Stimulated activated CD4-positive, alpha-beta T cell treated with anti-CD3 and anti-CD28 coated beads, TNF-alpha, amount 100 ng/mL, for 1 hour (primary cell): ENCODE measurements at places on chromosomes 6 and 20.

- no peak for DNase-seq
Observed at GRCh38 chr6:133368664-133369063, 127.5 kb downstream of the EYA4 start.

DNA sequence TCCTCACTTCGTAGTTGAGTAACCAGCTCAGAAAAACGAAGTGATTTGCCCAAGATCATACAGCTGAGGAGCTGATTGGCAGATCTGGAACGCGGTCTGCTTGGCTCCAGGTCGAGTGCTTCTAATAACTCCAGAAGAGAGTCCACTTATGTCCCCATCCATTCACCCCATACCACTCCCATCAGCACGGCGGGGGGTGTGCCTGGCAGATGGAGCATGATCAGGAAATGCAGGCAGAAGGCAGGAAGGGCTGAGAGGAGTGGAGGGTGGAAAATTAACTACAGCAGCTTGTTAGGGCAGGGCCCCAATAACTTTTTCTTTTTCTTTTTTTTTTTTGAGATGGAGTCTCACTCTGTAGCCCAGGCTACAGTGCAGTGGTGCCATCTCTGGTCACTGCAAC is 15.0 kb downstream of the FITM2 start:
- DNase-seq = no peak

- no peak for DNase-seq
Observed at GRCh38 chr6:16712255-16712930, 48.9 kb downstream of the ATXN1 start.

- DNase-seq = no peak
Observed at GRCh38 chr20:24450624-24451376, 18.6 kb upstream of the SYNDIG1 start.
